ENCODE measurements at places on chromosomes 4 and X. TPM values are rescaled to one million over a fixed set of nuclear protein-coding genes. Genes with fewer than 3 reads are reported as not detected.

The SLC2A9 gene
- total RNA-seq: not detected

The TRPC3 gene
- total RNA-seq: not detected

The TEX13D gene
- not detected for total RNA-seq

The GYPE gene
- total RNA-seq: 1.3 TPM

The MTTP gene
- total RNA-seq: 0.05 TPM

The SRPX gene
- total RNA-seq: 78.0 TPM

The CTAG1A gene
- total RNA-seq: not detected

The POLA1 gene
- total RNA-seq: 20.0 TPM

The ACE2 gene
- 0.12 TPM for total RNA-seq

The COPS4 gene
- 40.4 TPM for total RNA-seq

The TACR3 gene
- not detected for total RNA-seq

The ERCC6L gene
- 7.1 TPM for total RNA-seq

The SYTL4 gene
- 7.4 TPM for total RNA-seq

The DHX15 gene
- 167 TPM for total RNA-seq

The ATP6AP1 gene
- 105 TPM for total RNA-seq

The PHOX2B gene
- not detected for total RNA-seq

The WDR17 gene
- total RNA-seq: 9.1 TPM

DNA sequence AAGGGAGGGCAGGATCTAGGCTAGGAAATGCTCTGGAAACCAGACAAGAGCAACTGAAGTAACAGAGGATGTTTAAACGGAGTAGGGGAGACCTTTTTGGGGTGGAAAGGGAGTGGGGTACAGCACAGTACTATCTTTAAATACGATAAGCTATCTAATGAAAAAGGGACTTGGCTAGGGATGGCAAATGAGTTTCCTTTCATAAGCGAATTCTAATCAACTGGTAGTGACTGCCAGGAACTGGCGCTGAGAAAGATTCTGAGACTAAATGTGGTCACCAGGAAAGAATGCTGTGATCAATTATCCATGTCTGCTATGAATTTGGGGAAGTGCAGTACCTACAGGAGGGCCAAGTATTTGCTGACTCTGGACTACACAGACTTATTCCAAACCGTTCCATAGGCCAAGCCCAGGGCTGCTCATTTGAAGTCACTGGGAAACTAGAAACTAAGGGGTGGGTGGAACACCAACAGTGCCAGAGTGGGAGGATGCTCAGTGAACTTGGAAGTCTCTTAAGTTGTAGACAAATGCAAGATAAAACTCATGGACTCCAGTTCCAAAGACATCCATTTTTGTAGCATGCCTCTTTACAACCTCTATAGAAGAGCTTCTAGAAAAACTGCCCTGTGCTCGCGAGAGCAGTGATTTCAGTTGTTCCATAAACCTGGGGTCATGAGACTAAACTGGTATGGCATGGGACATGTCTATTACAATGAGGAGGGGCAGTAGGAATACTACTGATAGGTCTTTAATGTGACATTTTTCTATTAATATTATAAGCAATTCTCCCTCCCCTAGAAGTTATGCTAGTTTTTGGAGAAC lies 2.0 kb downstream of the TRAPPC2 start:
- DNase-seq: no peak

DNA sequence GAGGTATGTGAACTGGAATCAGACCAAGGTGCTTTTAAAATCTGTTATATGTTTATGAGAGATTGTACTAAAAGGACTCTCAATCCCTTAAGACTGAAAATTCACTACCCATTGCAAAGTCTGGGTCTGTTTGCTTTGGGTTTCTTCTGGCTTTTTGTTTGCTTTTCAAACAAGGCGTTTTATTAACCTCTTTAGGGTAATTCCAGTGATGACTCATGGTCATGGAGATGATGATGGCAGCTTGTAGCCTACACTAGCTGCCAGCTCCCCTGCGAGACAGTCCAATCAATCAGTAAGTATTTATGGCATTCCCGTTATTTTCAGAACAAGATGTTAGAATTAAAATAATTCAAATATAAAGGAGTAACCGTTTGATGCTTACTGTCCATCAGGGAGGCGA lies 643.8 kb upstream of the FTHL17 start:
- DNase-seq: no peak

DNA sequence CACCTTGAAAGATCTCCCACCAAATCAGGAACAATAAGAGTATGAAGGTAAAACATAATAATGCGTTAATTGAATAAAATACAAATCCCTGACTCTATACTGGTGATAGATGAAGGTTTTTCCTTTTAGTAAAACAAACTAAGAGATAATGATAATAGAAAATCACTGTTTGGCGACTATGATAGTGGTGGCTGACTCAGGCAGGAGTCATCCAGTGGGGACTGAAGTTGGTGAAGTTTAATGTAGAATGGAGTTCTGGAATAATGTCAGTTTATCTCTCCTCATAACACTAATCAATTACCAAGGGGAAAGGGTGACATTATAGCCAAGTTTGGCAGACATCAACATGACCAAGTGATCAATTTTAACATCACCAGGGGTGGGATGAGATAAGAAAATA lies 21.3 kb downstream of the ABCG2 start:
- no peak for DNase-seq

DNA sequence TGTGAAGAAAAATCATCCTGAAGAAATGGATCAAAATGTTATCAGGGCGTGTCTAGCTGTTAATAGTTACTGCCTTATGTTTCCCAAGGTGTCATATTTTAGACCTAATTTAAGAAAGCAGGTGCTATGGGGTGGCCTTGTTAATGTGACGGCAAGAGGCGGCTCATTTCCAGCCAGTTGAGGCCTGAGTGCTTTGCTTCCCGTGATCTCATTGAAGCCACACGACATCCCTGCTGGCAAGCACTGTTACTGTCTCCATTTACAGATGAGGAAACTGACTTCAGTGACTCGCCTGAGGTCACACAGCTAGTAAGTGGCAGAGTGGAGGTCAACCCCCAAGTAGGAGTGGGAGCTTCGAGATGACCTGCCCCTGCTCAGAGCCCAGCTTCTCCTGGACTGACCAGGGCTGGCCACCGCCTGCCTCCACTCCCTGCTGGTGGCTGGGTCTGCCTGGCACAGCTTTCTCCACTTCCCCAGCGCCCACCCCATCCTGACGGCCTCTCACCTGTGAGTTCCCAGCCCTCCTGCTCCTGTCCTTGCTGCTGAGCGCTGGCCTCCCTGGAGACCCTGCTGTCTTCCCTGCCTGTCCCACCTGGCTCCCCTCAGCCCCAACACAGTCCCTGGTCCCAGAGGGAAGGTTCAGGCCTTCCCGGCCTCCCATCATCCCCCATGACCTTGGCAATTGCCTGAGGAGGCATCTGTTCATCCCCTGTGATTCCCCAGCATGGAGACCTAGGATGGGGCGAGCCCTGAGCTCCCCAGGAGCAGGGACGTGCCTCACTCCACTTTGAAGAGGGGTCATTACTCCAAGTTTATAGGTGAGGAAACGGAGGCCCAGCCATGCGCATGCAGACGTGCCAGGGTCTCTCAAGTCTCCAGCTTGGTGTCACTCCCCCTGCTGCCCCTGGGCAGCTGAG lies 47.7 kb upstream of the SORCS2 start:
- DNase-seq: no peak

- no peak for DNase-seq
Measured at GRCh38 chr4:69104719-69105275, 8.5 kb downstream of the UGT2B7 start.

DNA sequence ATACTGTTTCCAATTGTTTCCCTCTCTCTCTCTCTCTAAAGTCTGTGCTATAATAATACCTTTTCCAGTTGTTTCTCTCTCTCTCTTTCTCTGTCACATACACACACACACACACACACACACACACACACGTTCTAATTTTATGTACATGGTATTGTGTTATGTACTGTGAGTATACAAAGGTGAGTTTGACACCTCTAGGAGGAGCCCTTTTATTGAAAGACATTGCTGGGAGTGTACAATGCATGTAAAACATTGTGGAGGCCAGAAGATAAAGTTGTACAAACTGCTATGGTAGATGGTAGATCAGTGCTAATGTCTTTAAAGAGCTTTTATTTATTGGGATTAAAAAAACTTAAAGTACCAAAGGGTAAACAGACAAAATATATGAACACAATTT lies 53.6 kb downstream of the BLTP1 start:
- DNase-seq: no peak

GRCh38 chrX:134459683-134460004 lies 321 bp upstream of the HPRT1 start:
- peak; percentile 5 for DNase-seq

GRCh38 chrX:134932528-134933217 lies 58.1 kb upstream of the SMIM10 start:
- no peak for DNase-seq

DNA sequence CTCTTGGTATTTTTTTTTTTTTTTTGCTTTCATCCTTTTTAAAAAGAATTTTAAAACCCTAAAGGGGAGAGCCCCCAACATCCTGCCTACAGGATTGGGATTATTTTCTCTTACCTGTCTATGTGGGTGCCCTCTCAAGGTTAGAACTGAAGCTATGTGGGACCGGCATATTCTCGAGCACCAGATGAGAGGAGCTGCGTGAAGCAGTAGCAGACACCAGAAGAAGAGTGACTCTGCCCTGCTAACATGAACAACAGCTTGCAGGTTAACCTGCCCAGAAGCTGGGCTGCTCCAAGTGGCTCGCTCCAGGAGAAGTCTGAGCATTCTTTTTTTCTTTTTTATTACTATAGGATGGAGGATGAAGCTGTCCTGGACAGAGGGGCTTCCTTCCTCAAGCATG lies 102.6 kb upstream of the SLC4A4 start:
- no peak for DNase-seq

DNA sequence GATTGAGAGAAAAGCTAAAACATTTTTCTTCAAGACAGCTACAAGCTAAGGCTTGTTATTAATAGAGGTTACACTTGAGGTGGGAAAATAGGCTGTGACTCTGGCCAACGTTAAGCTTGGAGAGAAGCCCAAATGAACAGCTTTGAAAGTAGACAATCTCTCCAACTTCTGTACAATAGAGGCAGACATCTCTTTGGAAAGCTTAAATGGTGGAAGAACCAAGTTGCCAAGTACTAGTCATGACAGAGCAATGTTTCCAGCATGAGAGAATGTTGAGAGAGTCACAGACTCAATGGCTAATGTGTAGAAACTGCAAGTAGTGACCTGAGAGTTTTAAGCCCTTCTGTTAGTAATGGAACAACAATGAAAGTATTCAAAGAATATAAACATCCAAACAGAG lies 298.1 kb downstream of the INPP4B start:
- no peak for DNase-seq

- no peak for DNase-seq
Measured at GRCh38 chr4:118869808-118870342, 18.8 kb upstream of the SYNPO2 start.

DNA sequence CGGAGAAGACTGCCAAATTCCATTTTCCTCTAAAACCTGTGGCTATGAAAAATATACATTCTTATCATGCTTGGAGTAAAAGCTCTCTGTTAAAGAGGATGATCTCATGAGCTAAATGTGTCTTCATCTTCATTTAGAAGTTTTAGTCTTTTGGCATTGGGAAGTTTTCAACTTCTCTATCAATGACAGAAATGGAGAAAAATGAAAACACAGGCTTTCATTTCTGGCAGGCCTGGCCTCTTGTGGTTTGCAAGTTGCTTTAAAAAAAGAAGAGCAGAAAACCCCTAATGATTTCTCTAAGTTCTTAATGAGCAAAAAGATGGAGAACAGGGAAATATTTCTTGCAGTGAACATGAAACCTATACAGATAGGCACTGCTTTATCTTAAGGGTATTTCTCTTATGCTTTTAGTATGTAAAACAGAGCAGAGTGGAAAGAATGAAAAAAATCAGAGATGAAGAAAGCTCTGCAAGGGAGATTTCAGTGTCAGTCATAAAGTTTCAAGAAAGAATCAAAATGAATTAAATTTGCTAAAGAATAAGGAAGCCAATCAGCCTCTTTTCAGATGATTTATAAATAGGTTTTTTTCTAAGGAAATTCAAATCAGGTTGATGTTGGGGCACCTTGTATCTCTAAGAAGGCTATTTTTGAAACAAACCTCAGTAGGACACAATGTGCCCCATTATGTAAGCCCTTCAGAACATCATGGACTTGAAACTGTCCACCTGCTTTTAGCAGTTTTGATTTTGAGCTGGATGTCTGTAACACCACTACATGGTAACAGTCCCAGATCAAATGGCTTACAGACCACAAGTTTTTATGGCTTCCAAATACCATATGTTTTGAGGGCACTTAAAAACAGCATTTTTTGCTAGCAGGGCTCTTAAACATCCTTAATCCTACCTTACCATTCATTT lies 225.0 kb downstream of the GRIA3 start:
- no peak for DNase-seq

DNA sequence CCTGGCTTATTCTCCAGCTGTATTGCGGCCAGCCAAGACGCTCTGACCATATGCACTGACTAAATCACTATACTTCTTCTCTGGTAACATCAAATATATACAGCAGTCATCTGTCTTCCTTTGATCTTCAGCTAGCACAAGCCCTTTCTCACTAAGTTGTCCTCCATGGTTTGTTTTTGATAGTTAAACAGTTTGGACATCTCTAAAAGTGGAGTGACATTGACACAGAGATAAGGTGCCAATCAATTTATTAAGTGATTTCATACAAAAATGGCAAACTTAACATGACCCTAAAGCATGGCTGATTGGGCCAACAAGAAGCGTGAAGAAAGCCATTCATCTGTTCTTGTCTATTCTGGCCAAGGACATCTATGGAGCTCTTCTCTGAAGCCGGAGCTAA lies 334.9 kb downstream of the NKX6-1 start:
- no peak for DNase-seq

DNA sequence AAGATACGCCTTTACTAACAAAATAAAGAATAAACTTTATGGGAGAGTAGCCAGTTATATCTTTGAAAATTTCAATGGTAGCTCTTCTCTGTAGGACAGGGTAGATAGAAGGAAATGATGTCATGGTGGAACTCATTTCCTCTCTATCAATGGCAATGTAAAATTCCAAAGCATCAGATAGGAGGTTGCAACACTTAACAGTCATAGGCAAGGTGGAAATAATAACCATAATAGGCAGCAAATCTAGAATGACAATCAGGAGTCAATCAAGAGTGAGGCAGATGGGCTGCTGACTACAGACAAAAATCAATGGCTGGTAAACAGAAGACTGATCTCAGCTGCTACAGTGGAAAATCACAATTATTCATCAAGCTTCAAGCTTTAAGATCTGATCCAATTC lies 53.9 kb upstream of the TET2 start:
- DNase-seq: no peak

DNA sequence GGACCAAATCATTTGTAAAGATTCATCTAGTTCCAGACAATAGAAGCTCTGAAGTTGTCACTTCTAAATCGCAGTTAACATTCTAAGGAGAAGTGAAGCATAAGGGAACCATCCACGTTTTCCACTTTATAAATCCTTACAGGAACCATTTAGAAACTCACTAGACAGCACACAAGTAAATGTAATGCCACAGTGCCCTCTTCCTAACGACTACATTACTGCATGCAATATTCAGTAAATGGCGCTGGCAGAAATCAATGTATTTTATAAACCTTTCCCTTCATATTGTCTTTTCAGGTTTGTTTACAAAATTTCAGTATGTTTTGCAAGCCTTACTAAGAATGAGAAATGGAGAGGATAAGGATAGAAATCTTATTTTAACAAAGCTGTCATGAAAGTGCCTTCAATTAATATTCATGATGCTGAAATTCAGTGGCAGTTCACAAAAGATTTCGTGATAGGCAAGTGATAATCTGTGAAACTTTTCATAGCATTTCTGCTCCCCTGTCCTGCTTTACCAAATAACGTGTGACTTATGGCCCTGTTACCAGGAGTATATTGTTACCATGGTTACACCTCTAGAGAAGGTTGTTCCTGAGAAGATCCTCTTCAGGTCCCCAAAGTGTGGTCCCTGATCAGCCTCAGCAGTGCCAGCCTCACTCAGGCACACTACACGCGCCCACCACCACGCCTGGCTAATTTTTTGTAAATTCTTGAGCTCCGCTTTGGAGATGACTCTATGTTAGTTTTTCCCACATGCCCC lies 54.2 kb downstream of the TMA16 start:
- DNase-seq: peak; percentile 33
